ENCODE measurements at places on chromosomes 3 and 15.

DNA sequence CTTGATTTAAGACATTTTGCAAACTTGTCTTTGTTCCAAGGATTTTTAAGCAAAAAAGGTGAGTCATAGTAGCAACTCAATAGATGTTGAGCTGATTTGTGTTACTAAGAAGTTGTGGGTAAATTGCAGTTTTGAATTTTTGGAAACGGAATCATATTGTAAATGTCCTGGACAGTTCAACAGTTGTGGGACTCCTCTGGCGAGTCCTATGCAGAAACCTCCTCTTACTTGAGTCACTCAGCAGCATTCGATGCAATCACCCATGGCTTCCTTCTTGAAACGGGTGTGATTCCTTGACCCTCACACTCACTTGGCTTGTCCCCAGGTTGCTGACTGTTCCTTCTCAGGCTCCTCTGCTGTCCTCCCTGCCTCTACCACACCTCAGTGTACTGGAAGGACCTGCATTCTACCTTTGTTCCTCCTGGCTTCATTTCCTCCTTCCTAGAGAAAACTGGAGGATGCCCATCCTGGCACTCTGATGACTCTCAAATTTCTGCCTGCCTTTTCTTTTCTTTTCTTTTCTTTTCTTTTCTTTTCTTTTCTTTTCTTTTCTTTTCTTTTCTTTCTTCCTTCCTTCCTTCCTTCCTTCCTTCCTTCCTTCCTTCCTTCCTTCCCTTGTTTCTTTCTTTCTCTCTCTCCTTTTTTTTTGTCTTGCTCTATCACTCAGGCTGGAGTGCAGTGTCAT is 52.8 kb upstream of the DGKG start:
- peak; percentile 20 for DNase-seq

DNA sequence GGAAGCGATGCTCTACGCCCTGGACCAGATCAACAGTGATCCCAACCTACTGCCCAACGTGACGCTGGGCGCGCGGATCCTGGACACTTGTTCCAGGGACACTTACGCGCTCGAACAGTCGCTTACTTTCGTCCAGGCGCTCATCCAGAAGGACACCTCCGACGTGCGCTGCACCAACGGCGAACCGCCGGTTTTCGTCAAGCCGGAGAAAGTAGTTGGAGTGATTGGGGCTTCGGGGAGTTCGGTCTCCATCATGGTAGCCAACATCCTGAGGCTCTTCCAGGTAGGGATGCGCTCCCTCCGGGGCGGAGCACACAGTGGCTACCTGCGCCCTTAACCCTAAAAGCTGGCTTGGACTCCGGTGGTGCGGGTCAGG is 698 bp downstream of the GRM7 start:
- no peak for DNase-seq

GRCh38 chr15:44265757-44266156 is 22.8 kb upstream of the GOLM2 start:
- no peak for DNase-seq

DNA sequence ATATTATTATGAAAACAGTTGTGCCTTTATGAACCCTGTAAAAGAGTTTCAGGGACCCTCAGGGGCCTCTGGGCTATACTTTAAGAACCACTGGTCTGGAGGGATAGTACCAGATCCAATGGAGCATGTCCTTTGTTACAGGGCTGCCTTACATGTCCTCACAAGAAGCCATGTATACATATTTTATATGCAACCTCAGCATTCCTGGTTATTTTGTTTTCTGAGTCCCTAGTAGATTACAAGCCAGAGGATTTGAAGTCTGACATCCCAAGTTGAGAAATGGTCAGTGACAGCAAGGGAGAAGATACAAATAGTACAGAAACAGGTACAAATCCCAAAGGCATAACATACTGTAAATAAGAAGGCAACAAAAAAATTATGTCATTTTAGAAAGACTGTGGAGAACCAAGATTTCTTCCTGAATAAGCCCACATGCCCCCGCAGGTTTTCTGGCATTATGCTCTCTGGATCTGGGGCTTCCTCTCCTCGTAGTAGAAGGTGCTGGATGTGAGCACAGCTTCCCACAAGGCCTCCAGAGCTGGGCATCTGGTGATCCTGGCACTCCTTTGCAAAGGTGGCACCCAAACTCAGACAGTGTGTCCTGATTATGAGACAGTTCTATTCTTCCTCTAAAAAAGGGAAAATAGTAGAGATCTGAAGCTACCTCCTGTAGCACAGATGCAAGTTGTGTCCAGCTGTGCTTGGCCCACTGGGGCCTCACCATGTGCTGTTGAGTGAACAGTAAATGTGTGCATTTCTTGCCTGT is 114.0 kb downstream of the NR1D2 start:
- no peak for DNase-seq

DNA sequence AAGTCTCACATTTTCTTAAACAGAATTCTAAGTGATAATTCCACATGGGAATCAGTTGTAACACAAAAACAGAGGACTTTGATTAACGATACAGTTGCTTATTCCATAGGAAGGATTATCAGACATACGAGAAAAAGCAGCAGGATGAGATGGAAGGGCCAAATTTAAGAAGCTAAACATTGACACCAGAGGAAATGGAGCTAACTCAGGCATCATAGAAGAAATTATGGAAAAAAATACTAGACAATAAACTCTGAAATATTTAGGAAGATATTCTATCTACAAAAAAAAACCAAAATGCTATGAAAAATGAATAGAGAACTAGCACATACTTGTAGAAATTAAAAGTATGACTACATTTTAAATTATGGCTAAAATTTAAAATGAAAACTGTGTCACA is 776.1 kb downstream of the ROBO1 start:
- no peak for DNase-seq

- no peak for DNase-seq
Observed at GRCh38 chr3:14223595-14223994, 45.0 kb downstream of the LSM3 start.

DNA sequence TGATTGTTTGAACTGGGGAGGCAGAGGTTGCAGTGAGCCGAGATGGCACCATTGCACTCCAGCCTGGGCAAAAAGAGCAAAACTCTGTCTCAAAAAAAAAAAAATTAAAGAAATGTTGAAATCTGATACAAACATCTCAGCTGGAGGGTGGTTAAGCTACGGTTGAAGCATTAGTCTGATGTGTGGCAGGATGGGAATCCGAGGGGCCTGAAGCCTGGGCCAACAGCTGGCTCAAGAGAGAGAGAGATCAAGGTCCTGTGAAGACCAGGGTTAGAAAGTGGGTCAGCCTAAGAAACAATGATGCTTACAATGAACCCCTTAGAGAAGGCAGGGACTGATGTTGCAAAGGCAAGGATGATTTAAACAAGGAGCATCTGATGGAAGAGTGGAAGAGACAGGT is 69.8 kb downstream of the CD200R1L start:
- no peak for DNase-seq

DNA sequence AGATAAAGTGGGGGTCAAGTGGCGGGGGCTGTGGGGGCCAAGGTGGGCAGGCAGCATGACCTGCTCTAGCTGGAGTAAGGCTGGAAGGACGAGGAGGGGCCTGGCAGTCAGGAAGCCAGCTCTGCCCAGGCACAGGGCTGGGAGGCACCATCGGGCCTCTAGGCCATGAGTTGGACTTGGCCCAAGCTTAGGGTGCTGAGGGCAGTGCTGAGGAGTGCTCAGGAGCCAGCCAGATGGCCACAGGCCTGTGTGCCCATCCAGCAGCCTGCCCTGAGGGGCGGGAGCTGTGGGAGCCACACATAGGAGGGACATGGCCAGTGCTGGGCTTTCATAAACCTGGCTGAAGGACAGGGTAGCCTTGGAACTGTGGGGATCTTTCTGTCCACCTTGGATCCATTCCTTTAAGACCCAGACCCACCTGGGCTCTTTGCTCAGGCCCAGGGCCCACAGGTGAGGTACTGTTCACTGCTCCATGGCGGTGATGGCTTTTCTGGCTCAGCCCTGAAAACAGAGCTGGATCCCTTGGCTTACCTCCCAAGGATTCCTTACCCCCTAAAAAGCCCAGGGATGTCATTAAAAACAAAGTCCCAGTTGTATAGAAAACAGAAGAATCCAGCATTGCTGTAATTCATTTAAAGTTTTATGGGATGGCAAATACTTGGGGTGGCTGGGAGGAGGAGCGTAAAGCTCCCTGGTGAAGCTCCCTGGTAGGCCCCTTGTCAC is 137.0 kb downstream of the DNAJB8 start:
- DNase-seq: no peak

- no peak for DNase-seq
Observed at GRCh38 chr3:37219266-37219665, 44.9 kb upstream of the LRRFIP2 start.

DNA sequence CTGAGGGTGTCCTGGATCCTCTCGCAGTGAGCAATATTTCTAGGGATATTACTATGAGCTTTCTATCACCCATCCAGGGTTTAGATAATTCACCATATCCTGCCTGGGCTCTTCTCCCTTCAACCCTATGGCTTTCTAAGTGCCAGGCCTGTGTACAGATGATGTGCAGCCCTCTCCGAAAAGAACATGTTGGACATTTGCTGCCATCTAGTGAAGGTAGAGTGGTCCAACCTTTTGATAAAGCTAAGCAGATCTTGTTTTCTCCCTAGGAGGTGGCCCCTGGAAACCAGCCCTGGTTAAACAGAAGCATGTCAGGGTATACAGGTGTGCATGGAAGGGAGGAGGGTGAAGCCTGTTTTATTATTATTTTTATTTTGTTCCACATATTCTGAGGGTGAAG is 27.9 kb upstream of the SCN10A start:
- peak; percentile 29 for DNase-seq

- DNase-seq: no peak
Observed at GRCh38 chr3:126304704-126305103, 52.5 kb downstream of the KLF15 start.

- DNase-seq: no peak
Observed at GRCh38 chr3:56477646-56478045, 9.4 kb upstream of the ERC2 start.

DNA sequence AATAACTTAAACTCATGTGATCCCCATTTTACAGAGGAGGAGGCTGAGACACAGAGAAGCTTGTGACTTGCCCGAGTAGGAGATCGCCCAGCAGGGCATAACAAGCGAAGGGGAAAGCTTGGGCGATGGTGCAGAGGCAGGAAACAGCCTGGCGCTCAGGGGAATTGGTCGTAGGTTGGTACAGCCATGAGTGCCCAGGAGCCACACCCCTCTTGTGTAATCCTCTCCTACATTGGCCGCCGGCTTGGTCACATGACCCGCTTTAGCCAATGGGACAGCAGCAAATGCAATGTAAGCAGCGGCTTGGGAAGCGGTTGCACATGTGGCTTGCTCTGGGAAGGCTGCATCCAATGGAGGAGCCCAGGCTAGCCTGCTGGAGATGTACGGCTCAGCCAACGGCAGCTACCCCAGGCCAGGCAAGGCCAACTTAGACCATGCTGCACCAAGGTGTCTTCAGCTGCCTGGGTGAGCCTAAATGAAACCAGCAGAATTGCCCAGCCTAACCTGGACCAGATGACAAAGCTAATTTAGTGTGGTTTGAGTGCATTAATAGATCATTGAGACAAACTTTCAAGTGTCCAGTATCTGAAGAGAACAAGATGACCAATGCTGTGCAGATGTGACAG is 50.3 kb upstream of the SLC6A6 start:
- DNase-seq: no peak

GRCh38 chr3:55899887-55900286 is 412.8 kb upstream of the WNT5A start:
- DNase-seq: no peak

DNA sequence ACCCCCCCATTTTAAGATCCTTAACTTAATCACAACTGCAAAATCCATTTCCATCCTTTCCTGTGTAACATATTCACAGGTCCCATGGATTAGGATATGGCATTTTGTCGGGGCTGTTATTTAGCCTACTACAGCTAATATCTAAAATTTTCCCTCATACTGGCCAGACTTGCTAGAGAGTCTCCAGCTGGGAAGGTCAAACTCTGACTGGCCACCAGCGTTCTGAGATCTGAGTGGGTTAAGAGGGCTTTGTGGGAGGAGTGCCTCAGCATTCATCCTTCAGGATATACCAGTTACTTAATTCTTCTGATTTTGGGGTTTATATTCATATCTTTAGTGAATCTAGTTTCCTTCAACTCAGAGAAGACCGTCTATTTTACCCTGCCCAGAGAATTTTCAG is 17.7 kb downstream of the TM4SF18 start:
- no peak for DNase-seq

DNA sequence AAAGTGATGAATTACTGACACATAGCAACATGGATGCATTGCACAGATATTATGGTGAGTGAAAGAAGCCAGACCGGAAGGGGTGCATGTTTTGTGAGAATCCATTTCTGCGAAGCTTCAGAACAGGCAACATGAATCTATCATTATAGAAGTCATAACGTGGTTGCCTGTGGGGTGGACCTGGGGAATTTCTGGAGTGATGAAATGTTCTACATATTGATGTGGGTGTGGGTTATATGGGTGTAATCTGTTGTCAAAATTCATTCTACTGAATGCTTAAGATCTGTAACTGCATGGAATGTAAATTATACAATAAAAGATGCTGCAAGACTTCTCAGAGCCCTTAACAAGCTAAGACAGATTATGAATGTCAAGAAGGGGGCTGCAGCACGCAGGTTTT is 25.2 kb upstream of the TSPAN3 start:
- no peak for DNase-seq

- peak; percentile 55 for DNase-seq
Observed at GRCh38 chr3:188546835-188547670, 393.1 kb downstream of the LPP start.

DNA sequence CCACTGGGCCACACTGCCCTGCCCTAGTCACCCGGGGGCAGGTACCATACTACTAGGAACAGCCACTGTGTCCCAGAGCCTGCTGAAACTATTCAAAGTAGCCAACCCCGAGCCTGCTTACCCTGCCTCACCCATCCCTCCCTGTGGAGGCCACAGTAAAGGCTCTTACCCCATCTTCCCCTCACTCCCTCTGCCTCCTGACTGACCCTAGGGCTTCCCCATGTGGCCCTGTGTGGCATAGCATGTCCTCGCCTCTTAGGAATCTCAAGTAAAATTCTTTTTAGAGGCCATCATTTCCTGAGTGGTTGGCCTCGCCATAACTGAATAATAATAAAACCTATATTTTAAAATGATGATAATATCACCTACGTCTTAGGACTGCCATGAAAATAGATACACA is 112.2 kb upstream of the SLC6A11 start:
- no peak for DNase-seq

GRCh38 chr3:99863588-99863987 is 45.9 kb downstream of the CMSS1 start:
- no peak for DNase-seq

DNA sequence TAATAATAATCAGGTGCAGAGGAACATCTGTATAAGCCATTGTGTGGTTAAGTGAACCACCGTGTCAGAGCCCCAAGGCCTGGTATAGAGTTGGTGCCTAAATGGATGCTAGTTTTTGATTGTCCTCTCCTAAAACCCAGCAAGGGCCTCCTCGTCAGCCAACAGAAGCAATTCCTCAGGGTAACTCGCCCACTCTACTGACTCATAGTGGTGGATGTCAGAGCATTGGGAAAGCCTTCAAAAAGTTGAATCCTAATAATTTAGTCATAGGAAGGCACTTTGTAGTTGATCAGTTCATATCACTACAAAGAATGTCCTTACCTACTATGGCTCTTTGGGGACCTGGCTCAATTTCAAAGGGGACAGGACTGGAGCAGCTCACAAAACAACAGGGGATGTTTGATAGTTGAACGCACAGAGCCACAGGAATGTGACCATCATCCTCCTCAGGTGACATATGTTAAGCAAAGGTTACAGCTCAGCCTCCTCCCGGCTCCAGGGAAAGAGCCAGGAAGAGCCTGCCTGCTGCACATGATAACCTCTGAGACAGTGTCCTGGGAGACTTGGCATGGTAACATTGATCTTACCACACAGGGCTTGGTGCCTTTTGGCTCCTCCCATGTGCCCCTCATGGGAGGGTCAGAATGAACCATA is 338.7 kb downstream of the CLSTN2 start:
- no peak for DNase-seq

Measured in AG04450 (cell line).